ENCODE measurements at places on chromosomes 2 and 18.

DNA sequence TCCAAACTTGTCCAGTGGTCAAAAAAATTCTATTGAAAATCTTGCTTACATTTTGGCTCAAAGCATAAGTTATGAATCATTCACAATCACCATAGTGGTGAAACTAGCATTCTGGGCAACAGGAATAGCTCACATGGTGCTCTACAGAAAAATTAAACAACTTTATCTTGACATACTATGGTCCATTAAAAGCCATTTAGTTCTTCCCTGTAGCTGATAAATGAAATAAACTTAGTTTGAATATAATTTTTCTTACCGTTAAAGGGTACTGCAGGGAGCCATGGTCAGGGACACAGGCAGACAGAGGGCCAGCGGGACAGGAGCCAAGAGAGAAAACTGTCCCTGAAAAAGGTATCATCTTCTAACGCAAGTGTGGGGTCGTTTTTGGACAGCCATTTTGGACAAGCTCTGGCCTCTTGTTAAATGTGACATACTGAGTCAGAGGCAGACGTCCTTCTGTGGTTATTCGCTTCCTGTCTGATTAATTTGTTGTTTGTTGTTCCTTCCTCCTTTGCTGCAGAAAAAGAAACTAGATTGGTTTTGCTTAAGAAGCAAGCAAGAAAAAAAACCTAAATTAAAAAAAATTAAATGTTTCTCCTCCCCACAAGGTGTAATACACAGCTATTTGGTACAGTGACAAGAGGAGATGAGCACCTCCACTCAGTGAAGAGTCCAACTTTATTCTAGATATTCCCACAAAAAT lies at the start of gene WIPF1:
TSS of gene WIPF1 (minus strand) at position 460 of the 703 bp plus-strand sequence. CDS start 12,231 bp downstream, outside the sequence.
- no peak for DNase-seq

- DNase-seq, result no peak
These were observed 96.5 kb upstream of the THOC1 start for GRCh38 chr18:364256-364826.

DNA sequence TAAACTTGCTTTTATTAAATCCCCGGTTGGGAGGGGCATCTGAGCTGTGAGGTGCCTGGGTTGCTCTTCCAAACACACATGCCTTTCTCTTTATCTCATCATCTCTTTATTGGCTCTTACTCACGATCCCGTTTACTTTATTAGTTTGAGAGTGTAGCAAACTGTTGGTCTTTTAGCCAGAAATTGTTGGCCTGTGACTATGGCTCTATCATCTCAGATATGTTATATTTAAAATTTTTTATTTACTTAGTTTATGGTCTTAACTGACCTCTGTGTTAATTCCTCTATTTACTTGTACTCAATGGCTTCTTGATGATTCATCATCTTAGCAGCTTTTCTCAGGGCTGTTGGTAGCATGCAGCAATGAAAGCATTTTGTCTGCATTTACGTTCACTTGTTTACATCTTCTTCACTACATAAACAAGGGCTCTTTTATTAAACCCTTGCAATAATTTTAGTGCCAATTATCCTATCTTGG lies 408.4 kb downstream of the HRH4 start:
- DNase-seq, result no peak

DNA sequence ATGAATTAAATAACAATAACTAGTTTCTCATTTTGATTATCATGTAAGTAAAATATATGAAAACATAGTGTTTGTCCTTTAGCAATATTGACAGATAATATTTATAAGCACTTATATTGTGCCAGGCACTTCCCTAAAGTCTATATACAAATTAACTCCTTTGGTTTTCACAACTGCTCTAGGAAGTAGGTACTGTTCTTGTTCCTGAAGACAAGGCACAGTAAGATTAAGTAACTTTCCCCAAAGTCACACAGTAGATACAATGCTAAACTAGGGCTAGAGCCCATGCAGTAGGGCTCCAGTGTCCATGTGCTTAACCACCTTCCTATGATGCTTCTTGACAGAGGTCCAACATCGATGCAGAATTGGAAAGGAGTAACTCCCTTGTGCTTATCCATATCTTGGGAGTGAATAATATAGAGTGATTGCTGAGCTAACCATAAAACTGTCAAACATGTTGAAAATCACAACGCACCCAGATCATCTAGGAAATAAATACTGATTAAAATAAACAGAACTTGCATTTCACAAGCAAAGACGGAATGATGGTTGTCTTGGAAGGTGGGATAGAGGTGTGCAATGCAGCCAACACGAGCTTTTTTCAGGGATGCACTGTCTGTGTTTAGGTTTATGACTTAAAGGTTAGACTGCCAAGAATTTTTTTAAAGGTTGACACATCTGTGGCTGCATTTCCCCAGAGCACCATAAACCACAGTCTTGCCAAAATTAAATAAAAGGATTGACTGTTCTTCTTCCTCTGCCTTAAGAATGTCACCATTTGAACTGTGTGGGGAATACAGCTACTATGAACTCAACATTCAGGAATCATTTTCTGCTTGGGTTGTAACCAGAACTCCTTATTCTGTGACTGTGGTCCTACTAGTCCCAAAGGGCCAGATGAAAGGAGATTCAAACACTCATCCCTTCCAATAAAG lies 80.8 kb downstream of the ANKRD44 start:
- DNase-seq, result no peak

GRCh38 chr18:9612977-9613376 lies 1.4 kb downstream of the PPP4R1 start:
- DNase-seq, result no peak

DNA sequence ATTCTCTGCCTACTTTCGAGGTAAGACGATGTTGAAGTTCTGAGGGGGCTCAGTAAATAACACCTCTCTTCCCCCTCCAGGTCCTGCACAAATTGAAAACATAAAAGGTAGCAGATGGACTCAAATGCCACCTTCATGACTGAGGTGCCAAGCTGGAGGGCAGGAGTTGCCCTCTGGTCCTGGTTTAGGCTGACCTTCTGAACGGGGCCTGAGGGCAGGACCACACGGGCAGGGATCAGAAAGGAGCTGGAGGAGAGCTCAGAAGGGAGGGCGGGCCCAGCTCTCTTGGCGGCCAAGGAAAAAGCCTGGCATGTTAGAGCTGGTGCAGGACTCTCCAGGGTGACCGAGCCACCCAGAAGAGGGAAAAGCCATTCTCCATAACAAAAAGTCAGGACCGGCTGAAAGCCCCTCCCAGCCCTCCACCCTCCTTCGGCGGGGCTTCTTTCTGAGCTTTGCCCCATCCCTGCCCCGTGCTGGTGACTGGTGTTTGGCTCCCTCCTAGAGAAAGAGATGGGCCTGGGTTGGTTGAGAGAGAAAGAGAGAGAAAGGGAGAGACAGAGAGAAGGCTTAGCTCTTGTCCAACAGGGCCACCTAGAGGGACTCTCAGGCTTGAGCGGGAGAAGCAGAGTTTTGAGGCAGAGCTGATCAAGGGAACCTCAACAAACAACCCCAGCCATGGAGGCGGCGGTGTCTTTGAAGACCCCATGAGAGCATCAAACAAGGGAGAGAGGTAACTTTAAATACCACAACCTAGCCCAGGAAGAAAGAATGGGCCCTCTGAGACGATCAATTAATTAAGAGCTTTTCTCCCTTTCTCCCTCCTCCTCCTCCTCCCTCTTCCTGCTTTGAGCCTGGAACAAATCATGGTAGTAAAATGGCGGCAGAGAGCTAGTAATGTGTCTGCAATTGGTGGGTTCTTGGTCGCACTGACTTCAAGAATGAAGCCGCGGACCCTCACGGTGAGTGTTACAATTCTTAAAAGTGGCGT lies 50.8 kb downstream of the WIPF1 start:
- peak; percentile 20 for DNase-seq

- no peak for DNase-seq
These were observed 717.7 kb upstream of the PIK3C3 start for GRCh38 chr18:41237317-41237716.

DNA sequence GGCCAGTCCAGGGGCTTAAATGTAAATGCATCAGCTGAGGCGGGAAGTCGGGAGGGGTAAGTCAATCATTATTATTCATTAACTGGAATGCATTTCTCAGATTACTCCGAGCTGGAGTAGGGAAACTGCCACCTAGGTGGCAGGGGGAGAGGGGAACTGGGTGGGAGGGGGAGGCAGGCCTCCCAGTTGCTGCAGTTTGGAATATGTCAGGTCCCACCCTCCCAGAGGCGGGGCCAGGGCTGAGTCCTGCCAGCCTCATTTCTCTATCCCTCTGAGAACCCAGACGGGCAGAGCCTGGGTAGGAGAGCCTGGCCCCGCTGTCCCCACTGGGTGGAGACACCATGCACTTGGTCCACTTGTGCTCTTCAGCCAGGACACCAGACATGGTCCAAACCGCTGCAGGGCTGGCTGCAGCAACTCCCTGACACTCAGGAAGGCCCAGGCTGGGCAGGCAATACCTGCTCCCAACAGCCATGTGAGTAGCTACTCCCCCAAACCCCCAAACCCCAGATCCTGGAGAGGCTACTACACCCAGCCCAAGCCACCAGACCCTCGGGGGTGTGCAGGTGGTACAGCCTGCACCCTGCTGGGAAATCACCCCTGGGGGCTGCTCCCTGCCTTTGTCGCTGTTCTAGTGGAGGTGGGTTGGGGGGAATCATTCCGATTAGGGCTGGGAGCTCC lies at the start of gene GPBAR1:
TSS of gene GPBAR1 (plus strand) at position 274 of the 681 bp plus-strand sequence. CDS start 1,710 bp downstream, outside the sequence.
- DNase-seq, result no peak

GRCh38 chr18:34085140-34085739 lies 139.5 kb downstream of the NOL4 start:
- no peak for DNase-seq

DNA sequence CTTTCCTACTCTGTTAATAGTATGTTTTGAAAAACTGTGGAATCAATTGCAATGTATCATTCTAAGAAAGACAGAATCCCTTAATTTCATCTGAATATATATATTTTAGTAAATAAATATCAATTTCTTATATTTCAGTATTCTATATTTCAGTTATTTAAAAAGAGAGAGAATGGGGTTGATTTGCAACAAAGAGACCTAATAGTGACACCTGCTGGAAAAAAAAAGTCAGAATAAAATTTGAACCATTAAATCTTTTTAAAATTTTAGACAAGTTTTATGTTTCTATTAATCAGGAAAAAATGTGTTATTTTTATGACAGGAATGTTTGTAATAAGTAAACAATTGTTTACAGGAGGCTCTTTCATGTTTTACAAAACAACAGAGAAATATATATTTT lies 20.7 kb upstream of the CCNT2 start:
- no peak for DNase-seq

Data from stimulated activated CD4-positive, alpha-beta T cell treated with anti-CD3 and anti-CD28 coated beads, Interleukin-4, amount 100 ng/mL, for 1 hour (primary cell).